Bronchial smooth muscle cell (primary cell): ENCODE measurements at places on chromosomes 5 and 9. TPM values are rescaled to one million over a fixed set of nuclear protein-coding genes. Genes with fewer than 3 reads are reported as not detected.

The LMX1B gene
- total RNA-seq, result not detected in 2 replicates

The SLC25A2 gene
- total RNA-seq, result 0.32 TPM in 1 of 2 replicates, not detected in the other

The SPINK4 gene
- 0.95 TPM in 1 of 2 replicates, not detected in the other for total RNA-seq

The ANKDD1B gene
- 0.95 and 1.3 TPM in 2 replicates for total RNA-seq

The PCDHA6 gene
- 0.17 and 0.32 TPM in 2 replicates for total RNA-seq

The CD14 gene
- 0.32 TPM in 1 of 2 replicates, not detected in the other for total RNA-seq
